ENCODE measurements at places on chromosomes 16 and 17. TPM values are rescaled to one million over a fixed set of nuclear protein-coding genes. Genes with fewer than 3 reads are reported as not detected.

CCL4L2 gene
- 6.4 TPM for total RNA-seq

TEDC2 gene
- total RNA-seq, result 1.4 TPM

TP53TG3 gene
- not detected for total RNA-seq

NPW gene
- not detected for total RNA-seq

CBFB gene
- 63.4 TPM for total RNA-seq

TBC1D3C gene
- not detected for total RNA-seq

DYNLL2 gene
- 23.1 TPM for total RNA-seq

TMEM92 gene
- not detected for total RNA-seq

ZNF286A gene
- total RNA-seq, result 19.9 TPM

FAM171A2 gene
- total RNA-seq, result 1.0 TPM

CA7 gene
- total RNA-seq, result not detected

HSD17B1 gene
- 0.54 TPM for total RNA-seq

PYY gene
- total RNA-seq, result not detected

TEKT1 gene
- not detected for total RNA-seq

PPM1E gene
- total RNA-seq, result 0.63 TPM

FBXL20 gene
- 25.2 TPM for total RNA-seq

OR2C1 gene
- total RNA-seq, result not detected

SYNGR3 gene
- 2.6 TPM for total RNA-seq

SEZ6 gene
- not detected for total RNA-seq

CPHXL2 gene
- not detected for total RNA-seq

SDR42E2 gene
- total RNA-seq, result not detected

COQ9 gene
- 26.3 TPM for total RNA-seq

GLP2R gene
- total RNA-seq, result 0.63 TPM

DUS1L gene
- total RNA-seq, result 87.2 TPM

NACA2 gene
- total RNA-seq, result not detected

OR1D2 gene
- total RNA-seq, result not detected

CHST4 gene
- not detected for total RNA-seq

RHBDL1 gene
- total RNA-seq, result 0.69 TPM

OR4D1 gene
- 0.46 TPM for total RNA-seq

GPR142 gene
- 2.2 TPM for total RNA-seq

MT1E gene
- 49.6 TPM for total RNA-seq

C16orf54 gene
- 34.5 TPM for total RNA-seq
